CD4-positive, alpha-beta T cell (primary cell): ENCODE measurements at places on chromosomes 4 and X.

GRCh38 chr4:11428899-11429698, 405 bp upstream of the HS3ST1 start:
- peak; percentile 17 for DNase-seq

- DNase-seq = peak; percentile 4
These were observed 723 bp downstream of the DHX15 start for GRCh38 chr4:24583451-24584210.

DNA sequence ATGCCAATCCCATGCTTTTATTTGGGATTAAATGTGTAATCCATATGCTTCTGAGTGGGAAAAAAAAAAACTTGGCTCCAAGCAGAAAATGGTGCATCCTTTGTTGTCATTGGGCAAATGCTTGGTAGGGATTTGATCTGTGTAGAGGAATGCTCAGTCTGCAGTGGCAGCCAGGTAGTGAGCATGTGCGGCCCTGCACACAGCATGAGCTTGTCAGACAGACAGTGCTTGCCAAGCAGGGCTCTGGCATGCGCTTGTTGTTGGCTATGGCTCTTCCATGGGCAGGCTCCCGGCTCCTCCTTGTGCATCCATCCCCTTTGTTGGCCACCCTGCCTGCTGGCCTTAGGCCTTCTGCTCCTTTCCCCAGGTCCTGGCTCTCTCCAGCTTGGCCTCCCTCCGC, 130.3 kb downstream of the GPR143 start:
- no peak for DNase-seq

GRCh38 chr4:71639380-71639779, 144.5 kb downstream of the GC start:
- DNase-seq = no peak

DNA sequence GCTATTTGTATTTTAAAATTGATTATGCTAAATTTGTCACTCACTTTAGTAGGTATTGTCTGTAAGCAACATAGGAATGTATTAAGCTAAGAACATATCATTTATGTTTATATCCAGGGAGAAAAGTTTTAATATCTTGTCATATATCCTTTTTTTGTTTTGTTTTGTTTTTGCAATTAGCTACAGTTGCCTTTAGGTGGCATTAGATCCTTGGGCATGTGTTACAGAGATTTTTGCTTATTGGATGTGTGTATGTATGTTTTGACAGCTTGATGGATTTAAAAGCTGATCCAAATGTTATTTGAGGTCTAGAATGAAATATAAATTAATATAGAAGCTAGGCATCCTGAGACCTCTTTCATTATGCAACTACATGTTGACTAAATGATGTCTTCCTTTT, 36.1 kb upstream of the OTUD4 start:
- no peak for DNase-seq

DNA sequence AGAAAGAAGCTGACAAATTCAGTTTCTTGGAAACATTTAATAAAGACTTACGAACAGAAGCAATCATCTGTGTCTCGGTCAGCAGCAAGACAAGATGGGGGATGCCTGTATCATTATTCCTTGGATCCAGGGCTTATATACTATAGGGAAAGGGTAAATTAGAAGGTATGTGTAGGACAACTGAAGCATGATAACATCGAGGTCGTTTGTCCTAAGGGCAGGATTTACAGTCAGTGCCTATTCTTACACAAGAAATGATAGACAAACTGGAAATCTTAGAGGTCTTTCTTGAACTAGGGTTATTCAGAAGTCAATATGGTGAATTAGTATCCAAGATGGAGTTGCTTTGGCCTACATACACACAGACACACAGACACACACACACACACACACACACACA, 553.0 kb downstream of the STPG2 start:
- no peak for DNase-seq

DNA sequence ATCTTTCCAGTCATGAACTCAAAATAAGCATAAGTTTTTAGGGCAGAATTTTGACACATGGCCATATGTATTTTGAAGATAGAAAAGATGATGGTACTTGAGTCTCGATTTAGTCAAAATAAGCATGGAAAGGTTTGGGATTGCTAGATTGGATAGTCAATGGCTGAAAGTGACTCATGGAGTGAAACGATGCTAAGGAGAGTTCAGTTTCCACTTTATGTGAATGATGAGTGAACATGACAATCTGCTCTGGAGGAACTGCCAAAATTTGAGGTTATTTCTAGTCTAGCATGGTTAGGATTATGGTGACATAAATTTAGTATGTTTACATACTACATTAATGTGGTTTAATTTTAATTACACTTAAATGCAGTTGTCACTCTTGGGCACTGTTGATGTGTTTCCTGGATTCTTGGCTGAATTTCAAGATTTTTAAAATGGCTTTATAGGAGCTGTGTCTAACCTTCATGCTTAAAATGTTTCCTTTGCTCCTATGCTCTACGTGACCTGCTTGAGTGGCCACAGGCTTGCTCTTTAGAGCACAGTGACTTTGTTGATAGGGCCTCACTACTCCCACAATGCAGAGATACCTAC, 17.1 kb downstream of the DDX3X start:
- no peak for DNase-seq

DNA sequence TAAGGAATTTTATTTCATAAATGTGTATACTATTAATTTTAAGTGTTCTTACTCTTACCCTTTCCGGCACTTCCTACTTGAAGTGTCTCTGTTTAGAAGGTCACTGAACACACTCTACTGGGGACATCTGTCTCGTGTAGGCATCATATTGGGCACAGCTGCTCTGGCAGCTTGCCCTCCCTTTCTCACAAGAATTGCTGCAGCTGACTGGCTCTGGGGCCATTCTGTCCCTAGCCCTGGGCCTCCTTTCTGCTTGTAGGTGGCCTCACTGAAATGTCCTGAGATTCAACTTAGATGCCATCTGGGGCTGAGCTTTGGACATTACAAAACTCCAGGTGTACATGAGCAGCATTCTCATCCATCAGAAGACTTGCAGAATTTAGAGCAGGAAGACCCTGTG, 49.6 kb downstream of the SMAD1 start:
- DNase-seq = no peak

- DNase-seq = peak; percentile 64
These were observed 20.5 kb downstream of the SLC25A5 start for GRCh38 chrX:119488749-119489148.

- no peak for DNase-seq
These were observed 8.7 kb downstream of the FTHL17 start for GRCh38 chrX:31063114-31063513.

DNA sequence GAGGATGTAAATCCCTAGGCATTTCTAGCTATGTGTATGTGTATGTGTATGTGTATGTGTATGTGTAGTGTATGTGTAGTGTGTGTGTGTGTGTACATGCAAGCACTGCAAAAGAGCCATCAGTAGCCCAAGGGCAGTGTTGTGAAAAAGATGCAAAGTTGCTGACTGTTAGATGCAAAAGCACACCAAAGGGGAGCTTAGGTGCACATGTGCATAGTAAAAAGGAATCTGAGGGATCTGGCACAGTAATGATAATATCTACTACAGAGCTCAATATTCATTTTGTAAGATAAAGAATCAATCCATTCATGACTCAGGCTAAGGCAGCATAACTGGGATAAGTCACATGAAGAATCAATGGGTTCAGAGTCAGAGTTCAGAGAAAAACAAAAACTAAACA, 80.2 kb downstream of the TMEM47 start:
- no peak for DNase-seq

DNA sequence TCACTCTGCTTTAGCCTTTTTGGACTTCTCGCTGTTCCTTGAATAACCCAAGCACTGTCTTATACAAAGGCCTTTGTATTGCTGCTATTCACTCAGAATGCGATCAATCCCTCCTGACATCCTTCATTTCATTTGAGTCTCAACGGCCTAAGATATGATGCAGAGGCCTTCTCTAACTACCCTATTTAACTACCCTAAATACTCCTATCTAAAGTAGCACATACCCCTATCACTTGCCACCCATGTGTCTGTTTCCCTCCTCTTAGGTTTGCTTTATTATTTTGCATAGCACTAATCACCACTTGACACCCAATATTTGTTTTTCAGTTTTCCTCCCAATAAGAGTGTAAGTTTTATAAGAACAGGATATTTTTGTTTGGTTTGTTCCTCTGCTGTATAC, 42.3 kb upstream of the ACSL4 start:
- no peak for DNase-seq

- DNase-seq = no peak
These were observed 108.0 kb downstream of the LRBA start for GRCh38 chr4:150906987-150907633.

- no peak for DNase-seq
These were observed 230.3 kb downstream of the APBB2 start for GRCh38 chr4:40984051-40984450.

- DNase-seq = no peak
These were observed 74.1 kb upstream of the PPP3CA start for GRCh38 chr4:101421386-101421785.

- DNase-seq = no peak
These were observed 646.0 kb upstream of the PITX2 start for GRCh38 chr4:111268769-111269414.

- DNase-seq = no peak
These were observed 79.6 kb downstream of the VCX2 start for GRCh38 chrX:8091510-8091909.

DNA sequence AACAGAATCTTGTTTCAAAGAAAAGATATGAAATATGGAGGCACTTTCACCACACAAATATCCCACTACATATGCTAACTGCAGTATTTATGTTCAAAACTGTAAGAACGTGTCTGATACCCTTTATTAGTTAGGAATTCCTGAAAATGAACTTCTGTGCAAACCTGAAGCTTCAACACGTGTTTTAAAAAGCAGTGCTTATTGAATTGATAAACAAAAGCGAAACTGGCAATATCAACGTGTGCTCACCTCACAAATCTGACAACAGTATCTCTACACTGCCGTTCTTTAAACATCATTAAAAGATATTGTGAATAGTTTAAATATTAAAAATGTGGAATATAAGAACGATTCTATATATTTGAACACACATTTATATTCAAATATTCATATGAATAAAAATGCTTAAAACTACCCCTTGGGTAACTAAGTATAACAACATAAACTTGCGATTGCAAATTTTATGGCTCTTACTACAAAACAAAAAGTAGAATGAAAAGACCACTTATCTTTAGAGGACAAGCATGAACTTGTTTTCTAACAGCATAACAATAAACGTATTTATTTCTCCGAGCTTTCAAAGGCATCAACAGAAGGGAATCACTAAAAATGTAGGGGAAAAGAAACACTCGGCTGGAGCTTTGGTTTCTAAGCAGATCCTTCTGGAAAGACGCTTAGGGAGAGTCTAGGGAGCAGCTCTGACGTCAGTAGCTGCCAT, at the start of gene LRP2BP:
TSS of gene LRP2BP (minus strand) at position 687 of the 718 bp plus-strand sequence. CDS start 17,738 bp downstream, outside the sequence.
- DNase-seq = no peak

DNA sequence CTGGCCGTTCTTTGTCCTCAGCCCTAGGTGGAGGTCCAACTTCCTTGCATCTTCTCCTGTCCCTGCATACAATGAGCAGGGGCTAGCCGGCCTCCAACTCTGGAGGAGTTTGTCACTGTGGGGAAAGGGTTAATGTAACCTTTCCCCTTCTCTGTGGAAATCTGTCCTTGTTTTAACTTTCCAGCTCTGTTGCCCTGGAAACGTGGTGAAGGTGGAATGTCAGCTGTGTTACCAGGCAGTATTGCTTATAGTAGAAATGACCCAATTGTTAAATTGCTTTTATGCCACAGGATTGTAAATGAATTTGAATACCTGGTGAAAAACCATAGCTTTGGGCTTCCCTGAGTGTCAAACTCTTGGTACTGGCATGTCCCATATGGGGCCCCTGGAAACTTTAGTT, 131.6 kb upstream of the SCML1 start:
- DNase-seq = no peak

GRCh38 chr4:147855571-147856009, 123.7 kb downstream of the ARHGAP10 start:
- DNase-seq = no peak

GRCh38 chrX:63764946-63765345, 20.1 kb downstream of the ARHGEF9 start:
- no peak for DNase-seq

GRCh38 chr4:48141048-48141447, 7.0 kb upstream of the TXK start:
- no peak for DNase-seq

DNA sequence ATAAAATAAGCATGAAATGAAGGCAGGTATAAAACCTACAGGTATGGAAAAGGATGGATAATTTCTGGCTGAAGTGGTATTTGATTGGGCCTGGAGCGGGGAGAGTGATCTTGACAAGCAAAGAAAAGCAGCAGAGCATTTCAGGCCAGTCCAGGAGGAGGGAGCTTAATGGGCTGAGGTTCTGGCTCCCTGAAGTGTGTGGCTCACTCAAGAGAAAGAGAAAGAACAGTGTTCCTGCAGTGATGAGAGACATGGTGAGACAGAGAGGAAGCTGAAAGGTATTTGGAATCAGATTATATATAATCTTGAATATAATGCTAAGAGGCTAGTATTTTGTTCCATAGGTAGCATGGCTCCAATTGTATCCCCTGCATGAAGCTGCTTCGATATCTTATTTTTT, 153.5 kb downstream of the MGST2 start:
- no peak for DNase-seq
